ENCODE measurements at places on chromosomes 5 and 9. TPM values are rescaled to one million over a fixed set of nuclear protein-coding genes. Genes with fewer than 3 reads are reported as not detected.

The OR13D1 gene
- total RNA-seq = not detected

The PIP5KL1 gene
- 3.5 TPM for total RNA-seq

The DMGDH gene
- 5.1 TPM for total RNA-seq

The ZNF366 gene
- not detected for total RNA-seq

The MTREX gene
- total RNA-seq = 86.4 TPM

The UBE2QL1 gene
- total RNA-seq = under 0.01 TPM

The CDX1 gene
- not detected for total RNA-seq

The SH2D3C gene
- not detected for total RNA-seq

The ZNF189 gene
- total RNA-seq = 16.9 TPM

The IFNA4 gene
- total RNA-seq = not detected

The SHC3 gene
- total RNA-seq = 20.9 TPM

The UCK1 gene
- 24.2 TPM for total RNA-seq

The RICTOR gene
- 18.3 TPM for total RNA-seq

The PCDHB12 gene
- 0.16 TPM for total RNA-seq

The PCSK1 gene
- total RNA-seq = under 0.01 TPM

The PLPP7 gene
- 1.7 TPM for total RNA-seq

The CCDC152 gene
- total RNA-seq = 0.09 TPM

The CCDC180 gene
- total RNA-seq = 5.2 TPM

The TESK1 gene
- 11.9 TPM for total RNA-seq

The GAS1 gene
- total RNA-seq = 48.3 TPM

The KCNT1 gene
- total RNA-seq = not detected

The CSF1R gene
- total RNA-seq = under 0.01 TPM

The CTXN3 gene
- total RNA-seq = not detected

The SPINK4 gene
- total RNA-seq = not detected

The GLRA1 gene
- total RNA-seq = not detected

The DIPK1B gene
- 1.1 TPM for total RNA-seq

The PAEP gene
- total RNA-seq = not detected

The WDR38 gene
- not detected for total RNA-seq

The FAM221B gene
- total RNA-seq = not detected

The LCN15 gene
- not detected for total RNA-seq

The TAF11L10 gene
- not detected for total RNA-seq

The TRAF1 gene
- 2.4 TPM for total RNA-seq

The SPINK7 gene
- total RNA-seq = not detected

The GPR150 gene
- 0.32 TPM for total RNA-seq

The ANKRD55 gene
- not detected for total RNA-seq

The HACD4 gene
- total RNA-seq = 4.9 TPM

The FBLL1 gene
- total RNA-seq = 0.79 TPM

The GTF2H2 gene
- total RNA-seq = 13.8 TPM

The ZDHHC11 gene
- total RNA-seq = 3.3 TPM

The F2RL2 gene
- total RNA-seq = 10.4 TPM

The EPB41L4B gene
- total RNA-seq = 0.26 TPM

The C5orf58 gene
- not detected for total RNA-seq

The PHF24 gene
- total RNA-seq = 0.16 TPM

The RHOBTB3 gene
- 296 TPM for total RNA-seq

The ZFP37 gene
- 3.7 TPM for total RNA-seq

The KIAA0825 gene
- 2.7 TPM for total RNA-seq

The TRIM14 gene
- 0.94 TPM for total RNA-seq

The SURF4 gene
- 359 TPM for total RNA-seq

The FRRS1L gene
- total RNA-seq = 0.16 TPM

The SIT1 gene
- total RNA-seq = not detected

All from bronchial smooth muscle cell (primary cell).